Left kidney (tissue), 8 donors: ENCODE measurements at places on chromosomes 4 and X. TPM values are rescaled to one million over a fixed set of nuclear protein-coding genes. Genes with fewer than 3 reads are reported as not detected.

Gene F9
- not detected for polyA plus RNA-seq

Gene UGT2B10
- polyA plus RNA-seq = not detected

Gene PRR32
- not detected for polyA plus RNA-seq

Gene SHROOM2
- 16.8 TPM for polyA plus RNA-seq

Gene BOD1L1
- polyA plus RNA-seq = 79.8 TPM

DNA sequence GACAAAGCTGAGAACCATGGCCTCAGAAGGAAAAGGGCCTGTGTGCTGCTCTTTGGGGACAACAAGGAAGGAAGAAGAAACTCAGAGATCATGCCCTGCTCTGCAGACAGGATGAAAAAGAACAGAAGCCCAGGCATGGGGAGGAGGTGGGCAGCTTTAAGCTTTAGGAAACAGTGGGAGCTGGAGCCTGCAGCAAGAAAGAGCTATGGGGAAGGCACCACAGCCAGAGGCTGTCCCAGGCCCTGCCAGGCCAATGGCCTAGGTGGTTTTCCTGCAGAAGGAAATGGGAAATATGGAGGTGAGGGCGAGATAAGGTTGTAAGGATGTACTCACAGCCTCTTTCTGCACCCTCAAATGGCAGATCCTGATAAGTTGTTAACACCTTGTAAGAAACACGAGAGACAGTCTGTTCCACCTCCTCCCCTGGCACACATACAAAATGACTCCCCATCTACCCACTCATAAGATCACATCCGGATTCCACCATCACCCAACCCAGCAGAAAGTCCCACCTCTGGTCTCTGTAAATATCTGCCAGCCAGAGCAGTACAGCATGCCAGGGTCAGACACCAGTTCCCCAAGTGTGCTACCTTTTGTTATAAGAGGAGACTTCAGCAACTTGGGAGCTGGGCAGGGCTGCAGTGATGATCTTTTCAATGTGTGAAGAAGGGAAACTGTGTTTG, 105.2 kb downstream of the RTL5 start:
- DNase-seq = no peak

DNA sequence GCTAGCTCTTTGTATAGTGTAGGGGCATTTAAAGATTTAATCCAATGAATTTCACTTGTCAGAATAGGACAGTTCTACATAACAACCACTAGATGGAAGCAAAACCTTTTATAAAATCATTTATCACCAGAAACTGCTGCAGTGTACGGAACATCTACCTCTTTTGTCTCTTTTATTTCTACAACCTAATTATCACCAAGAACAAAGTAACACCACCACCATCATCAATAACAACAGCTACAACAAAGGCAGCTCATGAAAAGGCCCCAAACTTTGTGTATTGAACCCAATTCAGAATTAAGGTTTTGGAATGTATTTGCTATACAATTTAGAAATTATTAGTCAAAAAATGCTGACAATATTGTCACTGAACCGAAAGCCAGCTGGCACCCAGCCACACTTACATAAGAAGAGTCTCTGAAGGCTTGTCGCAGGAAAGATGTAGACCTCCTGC, 260.9 kb upstream of the RPS6KA3 start:
- DNase-seq = peak; percentile 21

DNA sequence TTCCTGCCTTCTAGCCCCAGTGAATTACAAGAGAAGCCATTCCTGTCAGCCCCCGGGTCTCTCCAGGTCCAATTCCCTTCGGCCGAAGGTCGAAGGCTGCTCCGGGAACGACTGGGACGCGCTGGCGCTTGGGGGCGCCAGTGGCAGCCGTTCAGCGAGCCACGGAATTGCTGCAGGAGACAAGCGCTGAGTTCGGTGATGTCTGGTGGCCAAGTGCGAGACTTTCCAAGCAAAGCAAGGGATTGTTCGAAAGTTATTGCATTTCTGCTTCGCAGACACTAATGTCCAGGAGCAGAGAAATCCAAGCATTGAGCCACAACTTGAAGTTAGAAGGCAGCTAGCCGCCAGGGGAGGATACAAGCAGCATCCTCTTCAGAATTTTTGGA, 1.1 kb upstream of the DKK2 start:
- DNase-seq = peak; percentile 29

DNA sequence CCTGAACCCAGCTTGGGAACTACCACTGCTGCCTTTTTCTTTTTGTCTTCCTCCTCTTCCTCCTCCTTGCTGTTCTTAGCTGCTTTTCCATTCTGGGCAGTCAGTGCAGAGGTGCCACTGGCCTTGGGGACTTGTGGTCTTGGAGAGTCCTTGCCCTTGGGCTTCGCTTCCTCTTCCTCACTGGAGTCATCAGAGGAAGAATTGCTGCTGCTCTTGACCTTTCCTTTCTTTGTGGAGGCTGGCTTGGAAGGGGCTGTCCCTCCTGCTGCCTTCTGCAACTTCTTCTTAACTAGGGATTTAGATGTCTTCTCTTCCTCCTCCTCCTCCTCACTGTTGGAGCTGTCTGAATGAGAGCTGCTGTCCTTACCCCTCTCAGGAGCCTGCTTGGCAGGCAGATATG, 53.2 kb downstream of the FAM9B start:
- DNase-seq = no peak

GRCh38 chrX:132532913-132533312, 44.1 kb upstream of the MBNL3 start:
- DNase-seq = no peak

DNA sequence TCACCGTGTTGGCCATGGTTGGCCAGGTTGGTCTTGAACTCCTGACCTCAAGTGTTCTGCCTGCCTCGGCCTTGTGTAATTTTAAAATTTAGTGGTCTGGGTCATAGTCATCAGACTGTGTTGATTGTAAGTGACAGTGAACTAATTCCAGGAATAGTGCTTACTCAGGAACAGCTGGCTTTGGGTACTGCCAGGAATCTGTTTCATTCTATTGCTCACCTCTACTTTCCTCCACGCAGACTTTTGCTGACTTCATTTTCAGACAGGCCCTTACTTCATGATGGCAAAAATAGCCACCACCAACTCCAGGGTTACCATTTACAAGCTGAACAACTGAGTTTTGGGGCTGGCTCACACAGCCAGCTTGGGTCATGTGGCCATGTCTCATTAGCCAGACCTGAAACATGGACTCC, 54.6 kb downstream of the FNIP2 start:
- DNase-seq = no peak

DNA sequence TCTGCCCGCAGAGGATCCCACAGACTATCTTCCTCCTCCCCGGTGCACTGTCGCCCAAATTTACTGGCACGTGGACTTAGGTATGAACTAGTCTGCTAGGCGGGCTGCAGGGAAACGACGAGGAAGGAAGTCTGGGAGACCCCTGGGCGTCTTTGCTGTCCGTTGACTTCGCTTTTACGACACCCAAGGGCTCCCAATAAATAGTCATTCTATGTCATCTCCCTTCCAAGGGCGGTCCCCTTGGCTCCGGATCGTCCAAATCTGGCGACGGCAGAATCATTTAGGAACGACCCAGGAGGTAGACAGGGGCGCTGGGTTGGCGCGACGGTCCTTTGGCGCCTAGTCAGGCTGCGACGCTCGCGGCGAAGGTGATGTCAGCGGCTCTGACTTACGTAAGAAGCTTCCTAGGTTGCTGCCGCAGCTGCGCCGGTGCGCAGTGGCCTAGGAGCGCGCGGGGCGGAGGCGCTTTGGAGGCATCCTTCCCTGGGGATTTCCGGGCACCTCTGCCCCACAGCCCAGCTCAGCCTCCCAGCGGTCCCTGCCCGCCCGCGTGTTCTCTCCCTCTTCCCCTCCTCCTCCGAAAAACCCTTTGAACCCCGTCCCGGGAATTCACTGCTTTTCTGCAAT, 2.2 kb downstream of the NHS start:
- no peak for DNase-seq

DNA sequence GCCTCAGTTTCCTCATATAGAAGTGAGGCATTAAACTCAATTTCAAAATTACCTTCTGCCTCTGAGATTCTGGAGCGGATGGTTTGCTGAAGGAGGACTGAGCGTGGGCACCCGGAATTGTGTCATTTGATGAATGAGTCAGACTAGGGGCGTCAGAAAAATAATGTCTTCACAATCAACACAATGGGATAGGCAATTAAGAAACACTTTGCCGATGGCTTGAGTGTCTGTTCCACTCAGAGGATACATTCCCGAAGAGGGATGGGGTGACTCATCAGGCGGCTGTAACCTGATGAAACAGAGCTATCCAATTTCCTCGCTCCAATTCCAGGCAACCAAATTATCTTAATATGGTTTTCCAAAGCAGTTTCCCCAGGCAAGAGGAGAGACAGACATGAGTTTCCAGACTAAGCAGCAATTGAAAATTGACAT, 1.2 kb upstream of the CHRNA9 start:
- DNase-seq = no peak

DNA sequence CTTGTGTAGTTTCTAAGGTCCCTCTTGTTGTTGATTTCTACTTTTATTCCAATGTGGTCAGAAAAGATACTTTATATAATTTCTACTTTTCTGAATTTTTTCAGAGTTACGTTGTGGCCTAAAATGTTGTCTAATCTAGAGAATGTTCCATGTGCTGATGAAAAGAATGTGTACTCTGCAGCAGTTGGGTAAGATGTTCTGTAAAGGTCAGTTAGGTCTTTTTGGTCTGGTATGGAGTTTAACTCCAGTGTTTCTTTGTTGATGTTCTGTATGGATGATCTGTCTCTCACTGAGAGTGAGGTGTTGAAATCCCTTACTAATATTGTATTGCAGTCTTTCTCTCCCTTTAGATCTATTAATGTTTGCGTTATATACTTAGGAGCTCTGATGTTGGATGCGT, 37.0 kb upstream of the GPRIN3 start:
- DNase-seq = no peak

- no peak for DNase-seq
These were observed 29.4 kb upstream of the GABRA3 start for GRCh38 chrX:152480269-152481212.

GRCh38 chr4:140742838-140743193, 13.4 kb downstream of the TBC1D9 start:
- DNase-seq = no peak

DNA sequence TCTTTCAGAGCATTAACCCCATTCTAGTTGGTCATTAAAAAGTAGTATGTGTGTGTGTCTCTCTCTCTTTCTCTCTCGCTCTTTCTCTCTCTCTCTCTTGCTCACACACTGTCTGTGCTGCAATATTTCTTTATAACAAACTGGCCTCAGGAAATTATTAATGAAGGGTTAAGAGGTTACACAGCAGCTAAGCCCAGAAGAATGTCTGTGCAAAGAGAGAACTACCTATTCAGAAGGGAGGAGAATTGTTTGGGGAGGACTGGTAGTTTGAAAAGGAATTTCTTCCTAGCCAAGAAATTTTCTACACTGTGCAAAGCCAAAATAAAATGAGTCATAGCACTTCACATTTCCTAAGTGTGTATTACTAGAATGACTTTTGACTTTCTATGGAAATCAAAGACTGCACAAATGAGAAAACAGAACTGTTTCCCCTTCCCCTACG, 22.2 kb downstream of the PDGFC start:
- DNase-seq = no peak

DNA sequence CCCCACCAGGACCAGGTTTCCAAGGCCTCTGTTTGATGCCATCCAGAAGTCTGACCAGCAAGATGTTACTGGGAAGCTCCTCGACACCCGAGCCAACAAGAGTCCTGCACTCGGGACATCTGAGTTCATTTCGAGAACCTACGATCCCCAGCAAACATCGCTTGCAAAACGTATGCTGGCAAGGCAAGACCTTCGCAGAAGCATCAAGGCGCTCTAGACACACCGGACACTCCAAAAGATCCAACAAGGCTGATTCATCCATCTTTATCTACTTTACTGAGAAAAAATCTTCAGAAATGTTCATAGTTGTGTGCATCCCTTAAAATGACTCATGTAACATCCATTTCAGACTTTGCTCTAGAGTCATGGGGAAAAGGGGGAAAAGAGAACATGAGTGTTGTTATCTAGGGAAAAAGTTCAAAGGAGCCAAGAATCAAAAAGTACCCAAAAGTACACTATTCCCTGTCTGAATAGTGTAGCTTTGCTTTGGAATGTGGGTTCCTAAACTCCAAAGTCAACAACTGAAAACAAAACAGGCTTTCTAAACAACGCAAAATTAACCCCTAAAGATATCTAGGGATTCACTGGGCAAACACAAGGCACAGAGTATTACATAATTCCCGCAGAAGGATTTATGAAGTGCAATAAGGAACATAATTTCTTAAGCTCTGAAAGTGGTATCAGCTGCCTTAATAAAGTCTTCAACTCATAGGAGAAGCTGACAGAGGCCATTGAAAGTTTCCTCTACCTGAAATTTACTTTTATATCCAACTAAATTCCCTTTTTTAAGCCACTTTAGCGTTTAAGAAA, 1.6 kb downstream of the SH3RF1 start:
- DNase-seq = no peak

DNA sequence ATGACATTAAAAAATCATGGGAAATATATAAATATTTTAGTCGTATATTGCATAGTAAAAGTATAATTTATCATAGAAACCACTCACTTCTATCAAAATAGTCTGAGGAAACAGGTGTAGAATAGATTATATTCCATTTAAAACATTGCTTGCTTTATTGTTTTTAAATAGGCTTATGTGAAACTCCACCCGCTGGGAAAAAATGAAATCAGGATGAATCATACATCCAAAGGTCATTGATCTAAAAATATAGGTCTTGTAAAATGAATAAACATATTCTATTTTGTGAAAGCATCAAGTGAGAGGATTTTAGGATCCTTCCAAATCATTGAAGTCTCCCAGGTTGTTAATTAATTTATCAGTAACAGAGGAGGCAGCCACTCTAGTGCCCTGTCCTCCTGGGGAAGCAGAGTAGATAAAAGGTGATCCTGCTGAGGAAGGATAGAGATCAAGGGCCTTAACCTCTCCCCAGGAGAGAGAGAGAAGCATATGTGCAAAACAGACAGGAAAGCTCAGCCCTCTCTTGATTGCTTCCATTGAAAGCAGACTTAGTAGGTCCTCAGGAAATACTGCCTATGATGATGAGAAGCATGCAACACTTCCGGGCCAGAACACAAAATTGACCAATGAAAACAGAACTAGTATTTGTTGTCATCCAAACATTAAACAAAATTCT, 96.8 kb upstream of the MAP9 start:
- DNase-seq = no peak

DNA sequence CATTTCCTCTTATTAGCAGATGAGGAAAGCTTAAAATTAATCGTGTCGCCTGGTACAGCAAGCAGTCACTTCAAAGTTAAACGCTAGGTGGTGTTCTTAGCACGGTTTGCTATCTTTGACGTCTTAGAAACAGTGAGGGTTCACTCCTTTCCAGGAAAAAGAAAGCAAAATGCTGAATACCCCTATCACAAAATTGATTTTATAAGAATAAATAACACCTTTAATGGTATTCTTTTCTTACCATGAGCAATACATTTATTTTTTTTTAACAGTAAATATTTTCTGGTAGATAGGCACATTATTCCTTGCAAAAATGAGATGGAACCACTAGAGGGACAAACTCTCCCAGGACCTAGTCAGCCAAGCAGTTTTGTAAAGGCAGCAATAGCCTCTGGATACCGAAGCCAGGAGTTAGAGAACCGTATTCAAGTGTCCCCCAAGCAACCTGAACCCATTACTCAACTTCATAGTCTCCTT, 153.9 kb downstream of the KDR start:
- peak; percentile 55 for DNase-seq

DNA sequence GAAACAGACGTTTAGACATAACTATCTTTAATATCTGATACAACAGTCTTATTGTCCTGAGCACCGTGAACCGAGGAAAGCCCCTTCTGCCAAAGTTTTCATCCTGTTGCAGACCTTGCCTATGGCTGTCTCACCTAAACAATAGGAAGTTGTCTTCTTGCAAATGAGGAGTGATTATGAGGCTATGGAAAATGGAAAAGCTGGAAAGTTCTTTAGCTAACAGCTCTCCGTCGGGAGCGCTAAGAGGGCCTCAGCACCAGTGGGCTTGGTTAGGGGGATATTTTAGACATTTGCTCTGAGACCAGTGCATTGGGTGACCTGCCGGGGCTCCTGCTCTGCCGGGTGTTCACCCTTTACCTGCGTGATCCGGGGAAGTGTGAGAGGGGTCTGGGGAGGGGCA, 28.4 kb downstream of the TMEM131L start:
- DNase-seq = no peak
